ENCODE measurements at places on chromosomes 1 and 21.

- no peak for DNase-seq
Observed at GRCh38 chr1:212593821-212594251, 14.7 kb upstream of the ATF3 start.

GRCh38 chr1:10724511-10724910, 71.9 kb downstream of the CASZ1 start:
- no peak for DNase-seq

- DNase-seq, result no peak
Observed at GRCh38 chr21:35470522-35470921, 421.4 kb upstream of the RUNX1 start.

GRCh38 chr1:20284046-20284445, 6.6 kb upstream of the VWA5B1 start:
- no peak for DNase-seq

GRCh38 chr1:30842697-30843354, 65.7 kb downstream of the SDC3 start:
- DNase-seq, result no peak

DNA sequence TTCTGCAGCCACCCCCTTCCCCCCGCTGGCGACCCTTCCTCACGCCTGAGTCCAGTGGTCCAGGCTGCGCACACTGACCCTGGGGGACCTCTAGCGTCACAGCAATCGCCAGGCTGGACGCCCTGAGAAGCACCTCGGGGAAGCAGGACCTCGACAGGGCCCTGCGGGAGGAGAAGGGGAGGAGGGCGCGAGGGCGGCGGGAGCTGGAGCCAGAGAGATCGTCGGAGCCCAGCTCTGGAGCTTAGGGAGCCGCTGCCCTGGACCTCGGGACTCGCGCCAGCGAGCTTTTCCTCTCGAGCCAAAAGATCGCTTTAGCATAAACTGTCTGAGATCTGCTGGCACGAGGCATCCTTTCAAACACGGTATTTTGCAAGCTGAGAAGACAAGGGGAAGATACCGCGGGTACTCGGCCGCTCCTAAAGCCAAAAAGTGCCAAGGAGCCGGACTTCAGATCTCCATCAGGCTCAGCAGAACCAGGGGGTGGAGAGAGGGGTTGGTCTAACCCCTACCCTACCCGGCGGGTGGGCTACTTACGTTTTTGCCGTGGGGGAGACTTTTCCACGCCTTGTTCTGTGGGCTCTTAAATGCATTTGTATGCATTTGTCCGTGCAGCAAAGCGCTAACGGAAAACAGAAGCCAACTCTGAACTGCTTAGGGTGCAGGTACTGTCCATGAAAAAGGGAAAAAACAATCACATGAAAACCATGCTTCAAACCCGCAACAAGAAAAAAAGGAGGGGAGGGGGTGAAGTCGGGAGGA, 586 bp downstream of the COL24A1 start:
- no peak for DNase-seq

GRCh38 chr21:39384674-39385298, 35.9 kb upstream of the HMGN1 start:
- DNase-seq, result no peak

GRCh38 chr1:155529929-155530328, 32.7 kb downstream of the ASH1L start:
- DNase-seq, result no peak

GRCh38 chr1:223860051-223860622, 14.4 kb upstream of the TP53BP2 start:
- no peak for DNase-seq

DNA sequence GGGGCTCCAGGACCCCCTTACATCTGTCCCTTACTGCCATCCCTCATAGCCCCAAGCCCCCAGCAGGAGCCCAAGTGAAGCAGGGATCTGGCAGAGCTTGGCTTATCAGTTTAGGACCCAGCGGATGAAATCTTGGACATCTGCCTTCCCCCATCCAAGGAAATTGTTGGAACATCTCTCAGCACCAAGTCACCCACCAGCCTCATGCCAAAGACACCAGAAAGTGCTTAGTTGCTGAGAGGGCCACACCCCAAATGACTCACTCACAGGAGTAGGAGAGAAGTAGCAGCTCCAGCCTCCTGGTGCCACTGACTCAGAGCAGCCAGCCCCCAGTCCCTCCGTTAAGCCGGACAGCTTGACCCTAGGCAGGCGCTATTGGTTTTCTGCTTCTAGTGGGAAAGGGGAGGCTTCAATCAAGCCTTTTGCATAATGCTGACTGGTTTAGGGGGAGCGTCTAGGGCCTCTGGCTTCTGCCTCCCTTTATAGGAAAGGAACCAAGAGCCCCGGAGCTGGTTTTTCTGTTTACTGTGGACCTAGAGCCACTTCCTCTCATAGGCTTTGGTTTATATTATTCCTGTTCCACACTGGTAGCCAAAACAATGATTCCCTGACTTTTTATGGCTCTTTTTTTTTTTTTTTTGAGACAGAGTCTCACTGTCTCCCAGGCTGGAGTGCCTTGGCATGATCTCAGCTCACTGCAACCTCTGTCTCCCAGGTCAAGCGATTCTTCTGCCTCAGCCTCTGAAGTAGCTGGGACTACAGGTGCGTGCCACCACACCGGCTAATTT, 114.2 kb upstream of the IPO9 start:
- DNase-seq, result no peak

GRCh38 chr1:228184152-228184551, 18.5 kb downstream of the IBA57 start:
- DNase-seq, result no peak

- DNase-seq, result no peak
Observed at GRCh38 chr1:162023181-162023546, 505 bp downstream of the OLFML2B start.

DNA sequence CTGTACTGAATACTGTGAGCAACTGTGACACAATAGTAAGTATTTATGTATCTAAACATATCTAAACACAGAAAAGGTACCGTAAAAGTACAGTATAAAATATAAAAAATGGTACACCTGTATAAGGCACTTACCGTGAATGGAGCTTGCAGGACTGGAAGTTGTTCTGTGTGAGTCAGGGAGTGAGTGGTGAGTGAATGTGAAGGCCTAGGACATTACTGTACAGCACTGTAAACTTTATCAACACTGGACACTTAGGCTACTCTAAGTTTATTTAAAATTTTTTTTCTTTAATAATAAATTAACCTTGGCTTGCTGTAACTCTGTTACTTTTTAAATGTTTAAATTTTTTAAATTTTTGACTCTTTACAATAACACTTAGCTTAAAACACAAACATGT, 24.5 kb upstream of the SHCBP1L start:
- DNase-seq, result no peak

- DNase-seq, result no peak
Observed at GRCh38 chr1:210415846-210416448, 87.2 kb downstream of the HHAT start.

DNA sequence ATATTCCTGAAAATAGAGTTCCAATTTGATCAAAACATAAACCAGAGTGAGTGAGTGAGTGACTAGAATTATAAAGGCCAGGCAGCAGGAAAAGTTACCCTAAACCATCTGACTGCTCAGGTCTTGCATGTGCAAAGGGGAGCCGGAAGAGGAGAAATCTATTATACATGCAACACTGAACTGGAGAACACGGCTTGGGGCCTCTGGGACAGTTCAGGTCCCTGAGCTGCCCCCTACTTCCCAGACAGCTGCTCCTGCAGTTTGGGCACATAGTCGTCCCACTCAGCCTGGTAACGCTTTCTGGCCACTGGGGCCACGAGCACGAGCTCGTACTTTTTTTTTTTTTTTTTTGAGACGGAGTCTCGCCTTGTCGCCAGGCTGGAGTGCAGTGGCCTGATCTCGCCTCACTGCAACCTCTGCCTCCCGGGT, 40.1 kb downstream of the PTPRC start:
- DNase-seq, result no peak

DNA sequence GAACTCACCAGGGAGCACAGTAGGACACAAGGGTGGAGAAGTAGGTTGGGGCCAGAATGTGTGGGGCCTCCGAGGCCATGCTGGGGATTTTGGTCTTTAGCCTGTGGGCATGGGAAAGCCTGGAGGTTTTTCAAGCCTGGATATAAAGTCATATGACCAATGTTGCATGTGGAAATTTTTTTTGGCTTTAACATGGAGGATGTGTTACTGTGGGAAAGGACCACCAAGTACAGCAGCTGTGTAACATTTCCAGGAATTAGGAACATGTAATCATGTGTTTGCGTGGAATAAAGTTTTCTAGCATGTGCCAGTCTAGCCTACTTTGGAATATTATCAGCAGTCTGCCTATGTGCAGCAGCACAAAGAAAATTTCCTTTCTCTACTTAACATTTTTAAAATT, 78.5 kb downstream of the TNFSF18 start:
- DNase-seq, result no peak

DNA sequence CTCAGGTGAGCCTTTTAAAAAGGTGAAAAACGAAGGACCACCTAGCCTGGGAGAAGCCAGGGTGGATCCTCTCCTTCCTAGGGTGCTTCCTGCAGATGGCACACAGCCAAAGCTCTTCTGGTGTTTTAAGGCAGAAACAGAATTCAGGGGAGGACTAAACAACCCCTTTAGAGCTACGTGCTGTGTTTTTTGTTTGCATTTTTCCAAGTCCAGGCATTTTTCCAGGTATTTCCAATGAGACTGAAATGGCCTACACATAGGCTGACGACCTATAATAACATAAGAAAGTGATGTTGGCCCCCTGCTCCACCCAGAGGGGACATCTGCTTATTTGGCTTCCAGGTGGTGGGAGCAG, 83.8 kb downstream of the CAPZB start:
- DNase-seq, result no peak

GRCh38 chr21:36852864-36853263, 113.6 kb downstream of the HLCS start:
- DNase-seq, result no peak

DNA sequence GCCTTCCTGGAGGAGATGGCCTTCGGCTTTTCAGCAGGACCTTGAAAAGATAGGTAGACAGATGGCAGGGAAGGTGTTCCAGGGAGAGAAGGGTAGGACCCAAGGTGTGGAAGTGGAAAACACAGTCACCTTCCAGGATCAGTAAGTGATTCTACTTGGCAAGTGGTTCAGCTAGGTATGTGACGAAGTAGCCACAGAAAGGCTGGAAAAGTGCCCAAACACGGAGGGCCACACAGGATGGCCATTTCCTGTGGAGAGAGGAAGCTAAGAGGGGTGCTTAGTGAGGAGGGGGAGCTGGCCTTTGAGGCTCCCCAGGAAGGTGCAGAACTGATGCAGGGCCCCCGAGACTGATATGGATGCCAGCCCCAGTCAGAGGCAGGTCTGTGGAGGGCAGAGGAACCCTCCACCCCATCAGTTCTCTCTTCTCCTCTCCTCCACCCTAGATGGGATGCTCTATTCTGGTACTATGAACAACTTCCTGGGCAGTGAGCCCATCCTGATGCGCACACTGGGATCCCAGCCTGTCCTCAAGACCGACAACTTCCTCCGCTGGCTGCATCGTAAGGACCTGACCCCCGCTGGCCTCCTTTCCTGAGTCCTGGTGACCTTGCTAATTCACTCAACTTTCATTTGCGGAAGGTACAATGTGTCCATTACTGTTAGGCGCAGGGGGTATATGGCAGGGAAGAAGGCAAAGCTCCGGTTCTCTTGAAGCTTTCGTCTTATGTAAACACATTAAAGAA, 6.8 kb downstream of the SEMA4A start:
- no peak for DNase-seq

- DNase-seq, result no peak
Observed at GRCh38 chr1:47487332-47487731, 49.5 kb downstream of the FOXD2 start.

DNA sequence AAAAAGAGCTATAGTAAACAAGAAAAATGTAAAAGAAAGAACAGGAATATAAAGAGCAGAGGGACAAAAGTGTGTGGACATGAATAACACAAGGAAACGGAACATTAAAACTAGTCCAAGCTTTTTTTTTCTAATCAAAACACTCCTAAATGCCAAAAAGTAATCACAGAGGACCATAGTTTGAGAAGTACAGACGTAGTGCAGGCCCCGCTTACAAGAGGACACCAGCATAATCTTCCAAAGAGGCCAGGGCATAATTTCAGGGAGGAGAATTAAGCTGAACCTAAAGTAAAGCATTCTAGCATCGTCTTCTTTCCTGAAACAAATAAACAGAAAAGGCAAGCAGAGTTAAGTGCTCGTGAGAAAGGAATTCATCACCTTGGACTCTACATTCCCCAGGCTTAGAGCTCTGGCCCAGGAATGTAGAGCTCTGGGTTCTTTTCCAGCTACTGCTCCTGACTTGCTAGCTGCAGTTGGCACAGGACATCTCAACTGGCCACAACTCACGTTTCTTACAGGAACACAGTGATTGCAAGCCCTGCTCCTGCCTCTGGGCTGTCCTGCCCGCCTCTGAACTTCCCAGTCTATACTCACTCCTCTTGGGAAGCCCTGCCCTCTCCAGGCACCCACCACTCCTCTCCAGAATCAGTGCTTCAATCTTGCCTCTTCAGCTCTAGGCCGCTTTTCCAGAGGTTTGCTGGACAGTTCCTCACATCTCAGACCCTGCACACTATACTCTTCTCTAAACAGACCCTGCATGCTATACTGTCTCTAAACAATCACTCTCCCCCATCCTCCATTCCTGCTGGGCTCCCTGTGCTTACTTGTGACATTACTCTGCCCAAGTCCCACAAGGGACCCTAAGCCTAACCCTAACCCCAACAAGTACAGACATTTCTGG, 9.8 kb downstream of the RGS8 start:
- no peak for DNase-seq

GRCh38 chr1:241419986-241420385, 63.0 kb upstream of the RGS7 start:
- DNase-seq, result no peak

DNA sequence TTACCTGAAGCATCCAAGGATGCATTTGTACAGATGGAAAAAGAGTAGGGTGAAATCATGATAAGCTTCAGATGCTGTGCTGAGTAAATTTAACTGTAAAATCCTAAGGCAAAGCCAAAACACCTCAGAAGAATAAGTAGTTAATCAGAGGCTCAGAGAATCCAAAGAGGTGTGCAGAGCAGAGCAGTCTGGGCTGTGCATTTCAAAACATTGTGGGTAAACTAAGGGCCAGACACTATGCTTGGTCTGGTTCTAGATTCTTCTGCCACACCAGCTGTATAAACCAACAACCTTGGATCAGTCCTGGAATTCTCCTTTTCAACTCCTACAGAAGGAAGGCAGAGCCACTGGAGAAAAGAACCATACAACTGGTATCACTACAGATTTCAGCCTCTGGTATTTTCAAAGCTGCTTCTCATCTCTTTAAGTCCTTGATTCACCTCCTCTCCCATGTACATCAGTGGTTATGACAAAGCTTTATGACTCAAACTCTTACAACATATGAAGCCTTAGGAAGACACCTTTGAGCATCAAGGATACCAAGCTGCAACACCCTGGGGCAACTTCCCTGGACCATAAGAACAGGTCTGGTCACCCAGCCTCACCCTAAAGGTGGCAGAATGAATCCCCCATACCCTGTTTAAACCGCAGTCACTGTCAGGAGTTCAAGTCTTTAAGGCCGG, 11.6 kb upstream of the HIPK1 start:
- DNase-seq, result no peak

- no peak for DNase-seq
Observed at GRCh38 chr1:247347477-247348222, 16.0 kb upstream of the ZNF496 start.

DNA sequence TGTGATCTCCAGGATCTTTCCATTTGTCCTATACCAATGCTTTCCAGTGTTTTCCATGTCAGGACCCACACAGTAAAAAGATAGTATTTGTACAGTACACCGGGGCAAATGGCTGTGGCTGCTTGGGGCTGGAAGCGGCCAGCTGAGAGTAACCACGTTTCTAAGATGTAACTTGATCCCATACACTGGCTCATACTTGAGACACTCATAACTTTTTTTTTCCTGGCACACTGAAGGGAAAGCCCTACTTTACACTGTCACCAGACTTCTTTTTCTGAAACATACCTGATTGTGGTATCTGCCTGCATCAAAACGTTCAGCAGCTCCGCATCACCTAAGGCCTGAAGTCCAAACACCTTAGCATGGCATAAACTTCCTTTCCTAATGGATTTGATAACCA, 21.6 kb downstream of the VPS13D start:
- DNase-seq, result no peak

Measured in stimulated activated CD8-positive, alpha-beta memory T cell treated with anti-CD3 and anti-CD28 coated beads, Interleukin-4, amount 100 ng/mL, for 4 hours (primary cell).